Amniotic epithelial cell (primary cell): ENCODE measurements at places on chromosomes 3 and 15.
A peak's percentile ranks its signal among the peaks of the same experiment; 100 is the strongest.

GRCh38 chr3:176579711-176580185 is 617.5 kb downstream of the TBL1XR1 start:
- DNase-seq, result peak; percentile 39

- DNase-seq, result peak; percentile 33
These were observed 129.8 kb downstream of the DLG1 start for GRCh38 chr3:197168606-197169005.

GRCh38 chr3:128252083-128252482 is 98.8 kb downstream of the EEFSEC start:
- no peak for DNase-seq

DNA sequence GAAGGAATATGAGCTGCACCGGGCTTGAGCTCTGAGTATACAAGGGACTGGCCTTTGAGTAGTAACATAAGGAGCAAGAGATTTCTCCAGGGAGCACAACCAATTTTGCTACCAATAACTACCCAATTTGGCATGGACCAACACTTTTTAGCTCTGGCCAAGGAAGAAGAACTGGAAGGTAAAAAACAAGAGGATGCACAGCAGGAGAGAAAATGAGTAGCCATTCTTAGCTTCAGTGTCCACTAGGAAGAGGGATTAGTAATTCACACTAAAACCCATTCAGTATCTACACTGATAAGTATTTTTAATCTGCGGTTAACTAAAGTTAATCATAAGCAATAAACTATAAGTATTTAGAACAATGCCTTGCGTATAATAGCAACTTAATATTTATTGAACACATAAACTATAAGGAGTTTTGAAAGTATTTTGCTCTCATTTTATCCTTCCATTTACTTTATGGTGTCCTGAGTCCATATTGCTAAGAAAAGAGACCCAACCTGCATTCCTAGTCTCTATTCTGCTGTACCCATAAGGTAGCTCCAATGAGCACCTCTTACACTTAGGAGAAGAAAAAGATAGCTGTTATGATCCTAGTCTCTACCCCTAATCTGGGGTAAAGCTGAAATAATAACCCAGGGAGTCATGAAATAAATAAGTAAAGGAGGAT is 268.9 kb downstream of the IGSF11 start:
- no peak for DNase-seq

- peak; percentile 87 for DNase-seq
These were observed 39.0 kb downstream of the LRTM1 start for GRCh38 chr3:54888873-54889272.

DNA sequence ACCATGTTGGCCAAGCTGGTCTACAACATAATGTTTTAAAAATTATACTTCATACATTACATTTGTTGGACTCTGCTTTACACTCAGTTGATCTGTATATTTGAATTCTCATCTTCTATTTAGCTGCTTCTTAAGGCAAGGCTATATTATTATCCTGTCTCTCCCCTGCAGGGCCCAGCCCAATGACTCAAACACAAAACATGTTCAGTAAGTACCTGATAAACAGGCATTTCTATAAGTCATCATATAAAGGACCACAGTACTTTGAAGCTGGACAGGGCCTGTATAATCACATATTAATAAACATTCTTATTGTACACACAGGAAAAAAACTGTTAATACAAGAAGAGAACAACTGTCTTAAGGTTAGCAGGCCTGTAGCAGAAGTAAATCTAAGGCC is 36.2 kb downstream of the NGLY1 start:
- DNase-seq, result peak; percentile 38

- peak; percentile 83 for DNase-seq
These were observed at the start of gene LXN for GRCh38 chr3:158672215-158673176. Gene LXN, minus strand, starts transcription at chr3:158672648. Its CDS starts 170 bp downstream, at chr3:158672478.

DNA sequence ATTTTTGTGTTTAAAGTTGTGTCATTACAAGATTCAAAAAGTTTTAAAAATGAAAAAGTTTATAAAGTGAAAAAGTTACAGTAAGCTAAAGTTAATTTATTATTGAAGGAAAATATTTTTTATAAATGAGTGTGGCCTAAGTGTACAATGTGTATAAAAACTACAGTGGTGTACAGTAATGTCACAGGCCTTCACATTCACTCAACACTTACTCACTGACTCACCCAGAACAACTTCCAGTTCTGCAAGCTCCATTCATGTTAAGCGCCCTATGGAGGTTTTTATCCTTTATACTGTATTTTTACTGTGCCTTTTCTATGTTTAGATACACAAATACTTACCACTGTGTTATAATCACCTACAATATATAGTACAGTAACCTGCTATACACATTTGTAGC is 76.3 kb downstream of the DTWD1 start:
- peak; percentile 18 for DNase-seq

GRCh38 chr3:30135190-30135589 is 471.2 kb upstream of the TGFBR2 start:
- no peak for DNase-seq

- DNase-seq, result no peak
These were observed 16.6 kb downstream of the CCDC33 start for GRCh38 chr15:74252721-74253120.

DNA sequence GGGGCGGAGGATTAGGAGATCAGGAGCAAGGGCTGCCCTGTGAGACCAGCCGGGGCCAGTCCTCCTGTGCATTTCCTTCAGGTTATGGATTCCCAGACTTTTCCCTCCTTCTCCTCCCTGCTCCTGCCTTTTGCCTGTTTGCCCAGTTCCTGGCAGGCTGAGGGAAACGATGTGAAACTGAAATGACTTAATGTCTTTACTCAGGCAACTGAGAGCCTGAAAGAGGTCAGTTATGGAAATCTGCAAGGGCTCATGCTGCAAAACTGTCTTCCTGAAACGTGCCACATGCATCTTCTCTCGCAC is 57.2 kb downstream of the MESD start:
- no peak for DNase-seq
